Stimulated activated CD4-positive, alpha-beta T cell treated with anti-CD3 and anti-CD28 coated beads, Interleukin-2, amount 100 ng/mL, for 48 hours (primary cell): ENCODE measurements at places on chromosomes 1 and 21.
A peak's percentile ranks its signal among the peaks of the same experiment; 100 is the strongest.

GRCh38 chr1:2334883-2335534, 56.3 kb downstream of the MORN1 start:
- no peak for DNase-seq

GRCh38 chr1:193631306-193631705, 444.9 kb upstream of the B3GALT2 start:
- DNase-seq = no peak

DNA sequence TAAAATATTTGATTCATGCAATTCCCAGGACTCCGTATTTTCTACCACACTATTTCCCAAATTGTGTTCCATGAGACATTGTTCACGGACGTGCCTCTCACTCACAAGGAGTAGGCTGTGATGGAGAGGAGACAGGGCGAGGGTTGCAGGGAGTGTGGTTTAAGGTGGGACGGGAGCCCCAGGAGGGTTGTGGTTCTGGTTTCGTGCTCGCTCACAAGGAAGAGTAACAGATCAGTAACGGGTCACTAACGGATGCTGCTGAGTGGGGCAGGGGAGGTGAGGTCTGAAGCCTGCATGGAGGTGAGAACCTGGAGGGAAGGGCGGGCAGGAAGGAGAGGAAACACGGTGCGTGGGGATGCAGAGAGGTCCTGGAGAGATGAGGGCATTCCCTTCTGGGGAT, 28.8 kb downstream of the TFF3 start:
- no peak for DNase-seq

GRCh38 chr21:41753006-41753898, 13.6 kb downstream of the RIPK4 start:
- no peak for DNase-seq

- DNase-seq = no peak
These were observed 114.3 kb upstream of the RUNX1 start for GRCh38 chr21:35163411-35163810.

DNA sequence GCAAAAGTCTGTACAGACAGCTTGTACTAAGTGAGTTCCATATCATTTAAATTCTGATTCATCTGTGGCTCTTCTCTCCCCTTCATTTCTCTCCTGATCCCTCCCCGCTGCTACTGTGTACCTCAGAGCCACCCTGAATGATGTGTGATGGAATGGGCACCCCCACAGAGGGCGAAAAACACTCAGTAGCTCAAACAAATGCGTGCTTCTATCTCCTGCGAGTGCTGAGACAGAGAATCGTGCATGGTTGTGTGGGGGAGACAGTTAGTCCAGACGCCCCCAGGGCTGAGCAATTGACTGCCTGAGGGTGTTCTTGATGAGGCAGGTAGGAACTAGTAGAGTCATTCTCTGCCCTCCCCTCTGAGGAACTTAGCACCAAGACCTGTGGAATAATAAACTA, 269.8 kb downstream of the ZNF648 start:
- no peak for DNase-seq

DNA sequence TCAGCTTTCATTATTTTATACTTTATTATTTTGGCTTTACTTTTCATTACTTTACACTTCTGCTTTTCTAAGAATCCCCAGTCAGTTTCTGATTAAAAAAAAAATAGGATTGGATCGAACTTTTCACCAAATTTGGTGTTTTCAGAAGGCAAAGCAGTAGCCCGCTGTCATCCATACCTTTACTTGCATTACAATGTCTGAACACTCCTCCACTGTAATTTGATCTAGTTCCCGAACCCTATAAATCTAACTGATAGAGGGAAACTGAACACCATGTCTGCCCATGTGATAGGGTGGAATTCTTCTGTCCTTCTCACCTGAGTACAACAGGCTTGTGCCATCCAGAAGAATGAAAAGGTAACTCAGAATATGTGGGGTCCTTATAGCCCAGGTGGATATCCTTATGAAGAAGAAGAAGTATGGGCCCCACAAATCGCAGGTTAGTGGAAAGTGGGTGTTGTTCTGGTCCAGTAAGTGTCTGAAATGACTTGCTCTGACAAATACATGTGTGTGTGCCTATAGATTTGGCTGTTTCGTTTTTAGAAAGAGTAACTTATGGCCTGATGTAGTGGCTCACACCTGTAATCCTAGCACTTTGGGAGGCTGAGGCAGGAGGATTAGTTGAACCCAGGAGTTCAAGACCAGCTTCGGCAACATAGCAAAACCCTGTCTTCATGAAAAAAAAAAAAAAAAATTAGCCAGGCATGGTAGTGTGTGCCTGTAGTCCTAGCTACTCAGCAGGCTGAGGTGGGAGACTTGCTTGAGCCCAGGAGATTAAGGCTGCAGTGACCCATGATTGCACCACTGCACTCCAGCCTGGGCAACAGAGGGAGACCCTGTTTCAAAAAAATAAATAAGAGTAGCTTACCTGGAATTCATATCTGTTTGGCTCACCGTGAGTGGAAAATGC, 26.6 kb upstream of the CDC14A start:
- no peak for DNase-seq

GRCh38 chr1:78377356-78377928, 113.3 kb upstream of the PTGFR start:
- no peak for DNase-seq

- DNase-seq = no peak
These were observed 12.7 kb downstream of the GABRD start for GRCh38 chr1:2031546-2032540.

DNA sequence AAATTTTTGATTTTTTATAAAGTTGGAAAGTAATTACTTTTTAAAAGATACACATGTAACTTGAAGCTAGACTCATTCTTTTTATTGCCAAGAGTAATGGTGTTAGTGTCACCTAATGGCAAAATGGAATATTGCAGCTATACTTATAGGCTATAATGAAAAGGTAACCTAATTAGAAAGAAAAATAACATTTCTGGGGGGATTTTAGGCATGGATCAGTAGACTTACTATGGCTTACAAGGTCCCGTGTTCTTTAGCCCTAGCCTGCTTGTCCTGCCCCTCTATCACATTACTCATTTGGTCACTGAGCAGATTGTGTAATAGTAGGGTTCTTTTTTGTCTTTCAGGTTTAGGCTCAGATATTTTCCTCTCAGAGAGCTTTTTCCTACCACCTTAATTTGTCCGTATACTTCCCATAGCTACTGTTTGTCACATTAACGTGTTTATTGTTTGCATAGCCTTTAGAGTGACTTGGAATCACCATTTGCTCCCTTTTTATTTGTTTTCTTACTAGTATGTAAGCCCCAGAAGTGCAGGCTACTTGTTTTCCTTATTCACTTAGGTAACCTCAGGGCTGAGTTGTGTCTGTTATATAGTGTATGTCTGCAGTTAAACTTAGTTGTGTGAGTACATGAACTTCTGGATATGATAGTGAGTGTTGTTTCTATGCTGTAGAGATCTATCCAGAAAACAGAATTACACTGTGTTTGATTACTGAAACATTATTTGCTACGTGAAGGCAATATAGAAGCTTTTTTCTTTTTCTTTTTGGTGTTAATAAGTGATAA, 58.7 kb downstream of the RABGAP1L start:
- DNase-seq = no peak

DNA sequence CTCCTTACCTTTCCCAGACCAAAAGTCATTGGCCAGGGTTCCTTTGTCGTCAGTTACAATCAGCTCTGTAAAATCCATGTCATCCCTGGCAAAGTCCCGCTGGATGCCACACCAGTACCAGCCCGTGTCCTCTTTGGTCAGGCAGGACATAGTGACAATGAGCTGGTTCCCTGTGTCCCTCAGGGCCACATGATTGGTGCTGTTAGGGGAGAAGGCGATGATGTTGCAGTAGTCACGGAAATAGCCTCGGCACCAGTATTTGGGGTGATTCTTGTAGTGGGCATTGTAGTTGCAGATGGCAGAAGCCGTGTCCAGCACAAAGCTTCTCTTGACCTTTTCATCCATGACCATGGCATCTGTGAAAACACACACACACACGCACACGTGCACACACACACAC, 14.8 kb downstream of the ADORA3 start:
- no peak for DNase-seq

DNA sequence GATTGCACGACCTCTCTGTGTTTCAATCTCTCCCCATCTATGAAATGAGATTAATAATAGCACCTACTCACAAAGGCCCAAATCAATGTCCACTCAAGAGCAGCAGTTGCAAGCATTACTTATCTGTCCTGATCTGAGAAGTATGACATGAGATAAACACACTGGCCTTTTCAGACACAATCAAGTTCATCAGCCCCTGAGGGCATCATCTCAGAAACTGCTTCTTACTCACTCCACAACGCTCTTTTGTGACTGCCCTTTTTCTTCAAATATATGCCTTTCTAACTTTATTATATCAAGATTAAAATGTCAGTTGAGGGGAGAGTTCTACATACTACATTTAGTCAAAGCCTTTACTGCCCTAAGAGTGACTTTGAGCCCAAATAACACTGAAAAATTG, 371.9 kb upstream of the SPAG17 start:
- DNase-seq = no peak

GRCh38 chr1:107829036-107829770, 135.8 kb downstream of the VAV3 start:
- DNase-seq = no peak

GRCh38 chr21:15080526-15080925, 15.7 kb upstream of the NRIP1 start:
- no peak for DNase-seq

DNA sequence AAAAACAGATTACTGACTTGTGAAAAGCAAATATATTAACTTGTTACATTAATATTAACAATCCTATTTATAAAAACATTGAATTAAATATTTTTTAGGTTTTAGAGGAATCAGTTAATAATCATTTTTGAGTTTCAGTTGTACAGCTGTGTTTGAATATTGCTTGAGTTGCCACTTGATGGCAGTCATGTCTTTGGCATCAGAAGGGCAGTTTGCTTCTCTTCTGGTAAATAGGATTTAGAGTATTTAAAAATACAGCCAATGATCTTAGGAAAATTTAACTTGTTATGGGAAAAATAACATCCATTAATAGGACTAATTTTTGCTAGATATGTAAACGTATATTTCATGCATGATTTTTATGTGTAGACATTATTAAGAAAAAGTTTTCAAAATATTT, 234.1 kb downstream of the NCAM2 start:
- DNase-seq = no peak

DNA sequence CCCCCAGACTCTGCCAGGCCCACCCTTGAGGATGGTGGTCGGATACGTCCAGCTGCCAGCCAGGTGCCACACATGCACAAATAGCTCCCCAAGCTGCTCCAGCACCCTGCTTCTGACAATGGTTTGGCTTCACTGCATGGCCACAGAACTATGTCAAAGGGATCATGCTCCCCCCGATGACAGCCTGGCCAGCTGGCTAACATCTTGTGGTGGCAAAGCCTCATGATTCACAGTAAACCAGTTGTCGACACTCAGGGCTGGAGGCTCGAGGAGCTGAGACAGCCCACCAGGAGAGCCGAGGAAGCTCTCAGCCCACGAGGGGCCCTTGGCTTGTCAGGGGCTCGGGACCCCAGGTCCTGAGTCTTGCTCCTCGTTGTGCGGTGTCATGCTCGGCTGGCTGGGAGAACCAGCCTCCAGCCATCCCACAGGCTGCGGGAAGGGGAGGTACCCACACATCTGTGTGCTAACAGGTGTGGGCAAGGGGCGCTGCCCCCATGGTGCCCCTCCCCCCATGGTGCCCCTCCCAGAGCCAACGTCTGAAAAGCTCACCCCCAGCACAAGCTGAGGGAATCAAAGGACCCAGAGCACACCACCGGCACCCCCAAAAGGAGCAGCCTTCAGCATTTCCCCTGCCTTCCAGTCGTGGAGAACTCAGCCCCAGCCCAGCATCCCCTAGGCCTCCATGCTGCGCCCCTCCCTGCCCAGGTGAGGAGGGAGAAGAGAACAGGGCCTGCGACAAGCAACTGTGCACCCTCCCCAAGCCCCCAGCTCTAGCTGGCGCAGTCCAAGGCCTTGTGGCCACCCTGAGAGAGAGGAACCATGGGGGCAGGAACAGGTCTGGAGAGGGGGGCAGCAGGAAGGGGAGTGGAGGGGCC, 41.2 kb downstream of the KIF21B start:
- DNase-seq = no peak

- DNase-seq = no peak
These were observed 40.5 kb downstream of the CNN3 start for GRCh38 chr1:94886361-94886760.

- no peak for DNase-seq
These were observed 2.0 kb downstream of the PLXNA2 start for GRCh38 chr1:208242146-208242545.

DNA sequence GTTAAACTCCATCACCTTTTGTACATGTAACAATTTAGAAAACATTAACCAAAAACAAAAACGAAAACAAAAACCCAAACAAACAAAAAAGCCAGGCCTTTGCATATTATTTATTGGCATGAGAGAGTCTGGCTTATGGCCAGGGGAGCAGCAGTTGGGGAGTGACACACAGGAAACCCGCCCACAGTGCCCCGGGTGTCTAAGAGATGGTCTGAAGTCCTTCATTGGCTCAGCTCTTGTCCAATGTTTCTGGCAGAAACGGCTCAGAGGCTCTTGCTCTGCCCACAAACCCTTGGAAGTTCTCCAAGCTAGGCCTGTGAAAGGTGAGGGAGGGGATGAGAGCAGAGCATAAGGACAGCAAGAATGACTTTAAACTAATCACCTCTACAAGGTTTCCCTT, 131.5 kb downstream of the CNIH3 start:
- DNase-seq = no peak

- peak; percentile 4 for DNase-seq
These were observed 80.2 kb upstream of the GREM2 start for GRCh38 chr1:240691909-240692705.

GRCh38 chr1:55194851-55195250, 20.3 kb downstream of the USP24 start:
- no peak for DNase-seq

- no peak for DNase-seq
These were observed 723 bp downstream of the CZIB start for GRCh38 chr1:53219711-53220110.

GRCh38 chr1:25484096-25484495, 53.4 kb downstream of the MACO1 start:
- no peak for DNase-seq
